Effector memory CD8-positive, alpha-beta T cell (primary cell): ENCODE measurements at places on chromosomes 3 and 15.

- no peak for DNase-seq
These were observed 165.3 kb downstream of the AKAP13 start for GRCh38 chr15:85545752-85546151.

GRCh38 chr15:38073178-38073946, 138.9 kb downstream of the TMCO5A start:
- no peak for DNase-seq

DNA sequence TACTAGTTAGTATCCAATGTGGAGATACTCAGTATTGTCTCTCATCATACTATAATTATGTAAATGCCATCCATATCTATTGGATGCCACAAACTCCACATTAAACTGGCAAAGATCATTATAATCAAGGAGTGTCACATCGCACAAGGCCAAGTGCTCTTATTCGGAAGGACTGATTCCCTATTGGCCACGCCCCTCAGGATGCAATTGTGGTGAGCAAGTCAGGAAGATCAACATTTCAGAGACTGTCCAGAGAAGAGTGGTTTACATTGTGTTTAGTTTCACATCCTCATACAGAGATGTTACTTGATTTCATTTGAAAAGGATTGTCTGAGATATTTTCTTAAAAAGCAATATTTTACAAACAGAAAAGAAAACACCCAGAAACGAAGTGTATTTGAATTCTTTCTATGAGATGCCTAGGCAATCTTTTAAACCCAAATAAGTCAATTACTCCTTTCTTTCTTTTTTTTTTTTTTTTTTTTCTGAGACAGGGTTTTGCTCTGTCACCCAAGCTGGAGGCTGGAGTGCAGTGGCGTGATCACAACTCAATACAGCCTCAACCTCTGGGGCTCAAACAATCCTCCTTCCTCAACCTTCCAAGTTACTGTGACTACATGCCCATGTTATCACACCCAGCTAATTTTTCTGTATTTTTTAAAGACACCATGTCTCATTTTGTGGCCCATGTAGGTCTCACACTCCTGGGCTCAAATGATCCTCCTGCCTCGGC, 369.1 kb downstream of the RBMS3 start:
- no peak for DNase-seq

DNA sequence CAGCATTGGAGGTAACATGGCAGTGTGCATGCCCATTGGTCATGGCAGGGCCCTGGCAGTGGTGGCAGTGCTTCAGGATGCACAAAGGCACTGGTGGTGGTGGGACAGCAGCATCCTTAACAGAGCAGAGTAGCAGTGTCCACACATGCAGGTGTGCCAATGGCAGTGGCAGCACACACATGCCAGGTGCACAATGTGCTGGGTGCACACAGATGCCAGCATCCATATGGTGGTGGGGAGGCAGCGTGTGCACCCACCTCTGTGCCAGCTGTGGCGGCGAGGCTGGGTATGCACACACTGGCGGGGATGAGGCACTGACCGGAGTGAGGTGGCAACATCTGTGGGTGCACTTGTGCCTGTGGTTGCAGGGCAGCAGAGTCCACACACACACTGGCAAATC, 150.6 kb downstream of the SI start:
- no peak for DNase-seq

- DNase-seq = no peak
These were observed 10.6 kb upstream of the ACAN start for GRCh38 chr15:88792342-88793282.

DNA sequence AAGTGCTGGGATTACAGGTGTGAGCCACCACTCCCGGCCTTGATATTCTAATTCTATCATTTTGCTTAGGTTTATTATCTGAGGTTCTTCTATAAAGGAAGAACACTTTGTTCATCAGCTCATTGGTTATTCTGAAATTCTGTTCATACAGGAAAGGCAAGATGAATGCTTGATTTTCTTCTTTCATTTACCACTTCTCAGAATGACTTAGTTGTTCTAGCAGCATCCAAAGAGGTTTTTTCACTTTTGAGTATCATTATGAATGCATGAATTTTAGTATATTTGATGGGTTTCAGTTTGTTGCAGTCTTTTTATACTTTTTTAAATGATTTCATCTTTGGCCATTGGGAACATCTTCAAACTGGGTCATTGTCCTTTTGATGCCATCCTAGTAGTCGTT, 51.8 kb downstream of the RNF111 start:
- no peak for DNase-seq

DNA sequence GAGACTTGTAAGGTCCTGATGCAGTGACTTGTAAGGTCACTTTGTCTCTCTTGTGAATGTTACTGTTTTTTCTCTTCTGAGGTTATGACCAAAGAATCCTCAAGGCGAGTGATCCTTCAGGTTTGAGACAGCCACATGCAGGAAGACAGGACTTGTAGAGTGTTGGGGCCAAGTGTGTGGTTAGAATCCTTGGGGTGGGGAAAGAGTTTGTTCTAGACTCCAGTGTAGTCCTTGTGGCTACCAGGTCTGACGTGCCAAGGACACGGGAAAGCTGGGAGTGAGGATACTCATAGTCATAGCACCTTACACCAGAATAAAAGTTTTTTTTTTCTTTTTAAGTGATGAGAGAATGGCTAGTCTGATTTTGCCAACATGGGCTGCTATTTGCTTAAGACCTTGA, 7.3 kb upstream of the SACM1L start:
- DNase-seq = no peak

DNA sequence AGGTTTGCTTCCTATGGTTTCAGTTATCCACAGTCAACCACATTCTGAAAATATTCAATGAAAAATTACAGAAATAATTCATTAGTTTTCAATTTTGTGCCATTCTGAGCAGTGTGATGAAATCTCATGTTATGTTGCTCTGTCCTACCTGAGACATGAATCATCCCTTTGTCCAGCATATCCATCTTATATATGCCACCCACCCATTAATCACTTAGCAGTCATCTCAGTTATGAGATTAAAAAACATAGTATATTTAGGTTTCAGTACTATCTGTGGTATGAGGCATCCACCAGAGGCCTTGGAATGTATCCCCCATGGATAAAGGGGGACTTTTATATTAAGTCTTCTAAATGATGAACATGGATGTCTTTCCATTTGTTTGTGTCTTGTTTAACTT, 64.7 kb upstream of the PROK2 start:
- no peak for DNase-seq

GRCh38 chr3:16550305-16550675, 36.8 kb upstream of the RFTN1 start:
- no peak for DNase-seq

GRCh38 chr3:31953636-31954035, 27.4 kb downstream of the OSBPL10 start:
- no peak for DNase-seq

DNA sequence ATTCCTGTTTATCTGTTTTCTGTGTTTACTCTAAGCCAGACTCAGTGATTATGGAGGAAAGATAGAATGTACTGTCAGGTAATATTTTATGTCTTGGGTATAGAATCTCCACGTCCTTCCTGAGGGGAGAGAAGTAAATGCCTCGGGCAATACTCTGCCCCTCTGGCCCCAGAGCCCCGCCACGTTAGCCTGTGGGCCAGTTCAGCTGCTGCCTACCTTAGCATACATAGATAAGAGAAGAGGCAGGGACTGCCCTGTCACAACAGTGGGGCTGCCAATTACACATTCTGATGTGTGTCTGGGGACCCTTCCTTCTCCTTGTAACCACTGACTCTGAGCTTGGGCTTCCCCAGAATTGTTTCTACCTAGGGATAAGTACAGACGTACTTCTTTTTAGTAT, 347.7 kb upstream of the ATP11B start:
- no peak for DNase-seq

DNA sequence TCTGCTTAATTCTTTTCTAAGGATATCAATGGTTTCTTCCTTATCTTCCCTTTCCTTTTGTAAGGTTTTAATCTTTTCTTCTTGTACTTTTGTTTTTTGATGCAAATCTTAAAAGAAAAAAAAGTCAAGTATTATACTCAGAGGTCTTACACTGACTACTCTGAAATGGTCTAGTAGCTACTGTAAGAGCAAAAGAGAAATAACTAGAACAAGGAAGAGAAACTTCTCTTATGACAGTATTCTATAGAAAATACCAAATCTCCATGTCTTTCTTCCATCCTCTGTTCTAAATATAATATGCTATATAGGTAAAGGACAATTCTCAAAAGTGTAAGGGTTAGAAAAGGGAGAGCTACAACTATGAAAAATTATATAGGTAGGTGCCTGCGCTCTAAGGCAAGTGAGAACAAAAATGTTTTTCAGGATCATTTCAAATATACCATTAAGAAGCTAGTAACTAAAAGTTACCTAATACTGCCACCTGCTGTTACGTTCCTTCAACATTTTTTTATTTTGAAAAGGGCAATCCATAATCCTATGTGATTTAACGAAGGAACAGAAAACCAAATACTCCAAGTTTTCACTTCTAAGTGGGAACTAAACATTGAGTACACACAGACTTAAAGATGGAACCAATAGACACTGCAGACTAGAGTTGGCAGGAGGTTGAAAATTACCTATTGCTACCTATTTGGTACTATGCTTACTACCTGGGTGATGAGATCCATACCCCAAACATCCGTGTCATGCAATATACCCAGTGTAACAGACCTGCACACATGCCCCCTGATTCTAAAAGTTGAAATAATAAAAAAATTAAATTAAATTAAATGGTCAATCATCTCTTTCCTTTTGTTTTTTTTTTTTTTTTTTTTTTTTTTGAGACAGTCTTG, 36.7 kb downstream of the CIP2A start:
- DNase-seq = peak; percentile 25

- DNase-seq = no peak
These were observed 42.7 kb upstream of the TOP2B start for GRCh38 chr3:25707268-25707926.

GRCh38 chr15:88605189-88606069, 15.7 kb upstream of the AEN start:
- peak; percentile 26 for DNase-seq

DNA sequence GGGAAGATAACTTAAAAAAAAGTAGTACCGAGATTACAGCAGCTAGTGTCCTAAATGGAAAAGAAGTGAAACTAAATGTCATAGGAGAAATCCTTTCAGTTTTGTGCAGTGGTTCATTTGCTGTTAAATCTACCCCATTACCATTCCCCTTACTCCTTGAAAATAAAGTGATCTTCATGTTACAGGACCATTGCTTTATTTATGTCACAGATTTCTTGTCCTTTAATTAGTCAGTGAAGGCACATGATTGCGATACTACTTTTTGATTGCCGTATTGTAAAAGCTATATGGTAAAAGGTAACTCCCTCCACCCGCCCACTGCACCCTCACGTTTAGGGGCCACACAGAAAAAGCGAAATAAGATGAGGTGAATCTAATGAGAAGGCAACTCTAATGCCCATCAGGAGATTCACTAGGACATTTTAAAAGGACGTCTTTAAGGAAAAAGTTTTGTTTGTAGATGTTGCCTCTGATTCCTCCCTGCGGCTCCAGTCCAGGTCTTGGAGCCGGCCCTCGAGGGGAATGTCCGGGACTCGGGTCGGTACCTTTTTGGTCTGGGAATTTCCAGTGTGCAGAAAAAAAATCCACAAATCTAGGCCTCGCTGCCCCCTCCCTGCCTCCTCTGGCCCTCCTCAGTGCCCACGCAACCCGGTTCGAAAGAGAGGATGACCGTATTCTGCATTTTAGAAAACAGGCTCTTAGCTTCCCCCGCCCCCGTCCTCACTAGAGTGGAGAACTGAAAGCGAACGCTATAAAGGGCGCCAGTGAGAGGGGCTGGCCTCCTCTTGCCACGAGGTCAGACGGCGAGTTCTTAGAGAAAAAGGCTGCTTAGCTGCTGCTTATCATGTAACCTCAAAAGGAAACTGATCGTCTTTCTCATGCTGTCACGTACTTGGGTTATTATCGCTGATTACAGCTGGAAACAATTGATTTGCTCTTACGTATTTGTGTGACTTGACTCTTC, 21.8 kb upstream of the NFKBIZ start:
- DNase-seq = peak; percentile 79

DNA sequence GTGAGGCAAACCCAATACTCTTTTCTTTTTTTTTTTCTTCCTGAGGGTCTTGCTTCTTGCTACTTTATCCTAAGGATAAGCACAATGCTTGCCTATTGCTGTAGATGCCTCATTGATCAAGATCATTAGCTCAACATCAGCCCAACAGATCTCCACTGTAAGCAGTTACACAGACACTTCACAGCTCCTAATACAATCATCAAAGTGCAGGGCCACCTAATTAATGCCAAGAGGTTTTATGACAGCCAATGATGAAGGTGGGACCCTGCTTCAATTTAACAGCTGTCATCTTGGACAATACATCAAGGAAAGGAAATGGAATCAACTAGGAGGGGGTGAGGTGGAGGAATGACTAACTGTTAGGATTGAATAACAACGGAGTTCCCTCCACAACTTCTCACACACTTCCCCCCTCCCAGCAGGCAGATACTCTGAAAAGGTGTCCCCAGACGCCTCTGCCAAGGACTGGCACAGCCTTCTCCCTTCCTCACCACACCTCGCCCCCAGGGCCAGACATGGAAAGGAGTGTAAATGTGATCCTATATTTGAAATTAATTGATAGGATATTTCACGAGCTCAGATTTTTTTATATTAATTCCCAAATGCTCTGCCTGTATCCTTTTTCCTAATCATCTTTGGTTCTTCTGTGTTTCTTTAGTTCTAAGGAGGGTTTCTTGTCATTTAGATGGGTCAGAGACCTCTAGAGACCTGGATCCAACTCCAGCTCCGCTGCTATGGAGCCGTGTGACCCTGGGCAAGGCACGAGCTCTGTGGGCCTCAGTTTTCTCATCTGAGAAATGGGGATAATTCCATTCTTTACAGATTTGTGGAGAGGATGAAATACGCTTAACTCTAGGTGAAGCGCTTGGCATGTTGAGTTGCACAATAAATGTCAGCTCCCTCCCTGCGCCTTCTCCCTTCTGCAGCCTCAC, 1.2 kb downstream of the DCLK3 start:
- DNase-seq = no peak

DNA sequence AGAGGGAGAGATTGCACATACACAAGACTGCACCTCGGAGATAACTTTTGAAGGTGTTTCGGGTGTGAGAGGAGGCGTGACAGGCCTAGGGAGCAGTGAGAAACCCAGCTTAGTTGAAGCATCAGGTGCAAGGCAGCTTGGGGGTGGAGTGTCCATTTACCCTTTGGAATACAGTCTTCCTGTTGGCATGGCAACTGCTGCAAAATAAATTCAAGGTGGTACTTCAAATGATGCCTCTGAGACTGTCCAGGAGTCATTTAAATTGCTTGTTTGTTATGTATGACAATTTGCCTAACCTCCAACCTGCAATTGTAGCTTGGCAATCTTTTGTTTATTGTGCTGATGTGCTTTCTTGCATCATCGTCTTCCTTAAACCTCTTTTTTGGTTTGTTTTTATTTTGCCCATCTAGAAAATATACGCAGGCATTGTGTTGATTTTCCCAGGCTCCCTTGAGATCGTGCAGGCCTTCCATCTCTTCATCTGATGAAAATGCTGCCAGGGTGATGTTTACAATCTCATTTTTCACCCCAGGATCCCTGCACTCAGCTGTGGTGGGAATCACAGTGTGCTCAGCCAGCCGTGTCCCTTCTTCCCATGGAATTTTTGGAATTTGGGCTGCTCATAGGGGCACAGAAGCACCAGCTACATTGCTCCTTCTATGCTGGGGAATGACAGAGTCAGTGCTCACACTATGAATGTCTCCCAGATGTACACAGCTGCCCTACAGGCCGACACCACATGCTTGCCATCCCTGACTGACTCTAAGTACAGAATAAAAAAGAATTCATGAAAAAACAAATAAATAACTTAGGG, 583.1 kb upstream of the CFAP20DC start:
- no peak for DNase-seq

- no peak for DNase-seq
These were observed 312.5 kb downstream of the C3orf38 start for GRCh38 chr3:88462230-88462629.
